ENCODE measurements at places on chromosomes 6 and 20.
A peak's percentile ranks its signal among the peaks of the same experiment; 100 is the strongest.

DNA sequence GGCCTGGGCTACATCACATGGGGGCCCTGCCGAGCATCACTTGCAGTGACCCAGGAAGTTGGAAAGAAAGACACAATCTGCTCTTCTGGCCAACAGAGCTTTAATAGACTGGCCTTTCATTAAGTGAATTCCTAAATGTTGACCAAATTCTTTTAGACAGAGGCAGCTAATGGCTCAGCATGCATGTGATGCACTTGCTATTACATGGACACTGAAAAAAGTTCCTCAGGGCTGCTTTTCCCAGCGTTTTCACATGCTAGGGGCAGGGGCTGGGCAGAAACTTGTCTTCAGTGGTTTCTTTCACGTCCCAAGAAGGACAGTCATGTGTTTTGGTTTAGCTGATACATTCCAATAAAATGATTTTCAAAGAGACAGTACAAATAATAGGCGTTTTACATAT is 651.0 kb upstream of the SLC35B3 start:
- no peak for DNase-seq

DNA sequence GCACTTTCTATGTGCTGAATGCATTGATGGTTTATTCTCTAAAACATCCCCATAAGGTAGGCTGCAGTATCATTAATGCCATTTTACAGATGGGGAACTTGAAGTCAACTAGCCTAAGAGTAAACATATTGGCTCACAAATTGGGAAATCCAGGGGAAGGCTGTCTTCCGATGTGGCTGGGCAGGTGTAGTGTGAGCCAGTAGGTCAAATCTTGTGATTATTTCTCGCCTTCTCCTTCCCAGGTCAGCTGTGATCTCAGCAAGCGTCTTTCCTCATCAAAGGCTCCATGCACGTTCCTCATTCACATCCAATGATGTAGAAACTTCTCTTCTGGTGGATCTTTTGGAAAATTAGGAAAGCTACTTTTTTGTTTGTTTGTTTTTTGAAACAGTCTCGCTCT is 94.1 kb upstream of the SHLD1 start:
- no peak for DNase-seq

- DNase-seq = no peak
Measured at GRCh38 chr20:52817511-52817910, 154.6 kb upstream of the TSHZ2 start.

GRCh38 chr20:59634435-59635005 is 30.2 kb downstream of the PHACTR3 start:
- DNase-seq = no peak

- DNase-seq = no peak
Measured at GRCh38 chr6:166575205-166575604, 11.3 kb downstream of the RAMACL start.

GRCh38 chr6:47168180-47168579 is 126.0 kb upstream of the ADGRF1 start:
- no peak for DNase-seq

- no peak for DNase-seq
Measured at GRCh38 chr20:10551732-10552724, 116.9 kb downstream of the SLX4IP start.

DNA sequence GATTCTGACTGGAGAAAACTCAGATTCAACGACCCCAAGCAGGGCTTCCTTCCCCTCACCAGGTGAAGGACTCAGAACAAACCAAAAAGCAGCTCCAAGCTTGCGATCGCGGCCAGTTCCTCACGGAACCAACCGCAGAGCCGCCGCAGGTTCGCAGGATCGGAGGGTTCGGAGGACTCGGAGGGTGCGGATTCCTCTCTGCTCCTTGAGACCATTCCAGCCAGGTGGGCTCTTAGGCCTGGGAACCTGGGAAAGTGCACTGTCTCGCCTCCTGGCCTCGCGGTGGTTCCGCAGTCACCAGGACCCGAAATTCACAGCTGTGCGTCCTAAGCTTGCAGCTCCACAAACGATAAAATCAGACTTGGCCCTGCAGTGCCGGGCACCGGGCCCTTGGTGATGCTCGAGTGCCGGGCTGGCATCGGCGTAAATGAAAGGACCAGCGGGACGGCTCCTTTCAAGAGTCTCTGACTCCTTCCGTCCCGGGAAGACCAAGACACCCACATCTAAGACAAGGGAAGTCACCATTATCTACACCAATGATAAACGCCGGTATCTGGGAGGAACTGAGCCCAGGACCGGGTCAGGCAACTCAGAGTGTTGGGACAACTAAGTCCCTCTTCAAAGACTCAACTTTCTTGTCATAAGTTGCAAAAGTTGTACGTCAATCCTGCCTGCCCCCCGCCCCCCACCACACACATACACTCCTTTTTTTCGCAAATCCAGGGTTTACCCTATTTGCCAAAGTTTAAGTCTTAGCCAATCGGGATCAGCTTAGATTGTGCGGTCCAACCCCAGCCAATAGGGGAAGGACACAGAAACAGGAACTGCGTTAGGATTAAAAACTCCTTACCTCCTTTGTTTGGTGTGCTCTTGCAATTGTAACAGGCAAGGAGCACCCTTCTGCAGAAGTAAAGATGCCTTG is 69.8 kb upstream of the PRSS16 start:
- DNase-seq = peak; percentile 31

Measured in HuH-7.5 (cell line).